ENCODE measurements at places on chromosomes 12 and 14.

- no peak for DNase-seq
These were observed 4.4 kb upstream of the TINF2 start for GRCh38 chr14:24246765-24247212.

DNA sequence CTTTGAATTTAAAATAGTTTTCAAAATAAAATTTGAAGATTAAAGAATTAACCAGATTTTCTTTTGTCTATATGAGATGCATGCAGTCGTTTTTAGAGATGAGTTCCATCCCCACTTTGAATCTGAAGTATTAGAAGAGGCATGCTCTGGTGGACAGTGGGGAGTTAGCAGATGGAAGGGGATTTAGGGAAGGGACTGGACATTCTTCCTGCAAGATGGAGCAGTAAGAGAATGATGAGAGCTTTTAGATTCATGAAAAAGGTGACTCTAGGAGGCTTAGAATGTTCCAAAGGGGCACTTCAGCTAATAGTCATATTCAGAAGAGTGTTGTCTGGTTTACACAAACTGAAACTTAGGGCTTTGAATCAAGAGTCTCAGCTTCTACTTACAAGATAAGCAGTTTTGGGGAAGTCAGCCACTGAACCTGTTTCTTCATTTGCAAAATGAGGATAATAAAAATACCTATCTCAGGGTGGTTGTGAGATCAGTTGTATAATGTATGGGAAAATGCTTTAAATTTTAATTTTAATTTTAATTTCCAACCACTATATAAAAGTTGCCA lies 3.7 kb downstream of the ZBTB1 start:
- no peak for DNase-seq

- DNase-seq, result no peak
These were observed 274.1 kb downstream of the ADAMTS20 start for GRCh38 chr12:43277651-43278540.

- DNase-seq, result peak; percentile 62
These were observed at the start of gene LRP10 for GRCh38 chr14:22871224-22872032. LRP10 (plus strand) TSS chr14:22871740; CDS start chr14:22872304, 564 bp downstream.

- no peak for DNase-seq
These were observed 67.3 kb upstream of the TMCC3 start for GRCh38 chr12:94717656-94718055.

GRCh38 chr12:14059548-14059947 lies 78.1 kb upstream of the GRIN2B start:
- DNase-seq, result no peak

- no peak for DNase-seq
These were observed 120.1 kb downstream of the ASCL4 start for GRCh38 chr12:107894589-107894988.

- DNase-seq, result no peak
These were observed 157.7 kb downstream of the TTC7B start for GRCh38 chr14:90658541-90658967.

DNA sequence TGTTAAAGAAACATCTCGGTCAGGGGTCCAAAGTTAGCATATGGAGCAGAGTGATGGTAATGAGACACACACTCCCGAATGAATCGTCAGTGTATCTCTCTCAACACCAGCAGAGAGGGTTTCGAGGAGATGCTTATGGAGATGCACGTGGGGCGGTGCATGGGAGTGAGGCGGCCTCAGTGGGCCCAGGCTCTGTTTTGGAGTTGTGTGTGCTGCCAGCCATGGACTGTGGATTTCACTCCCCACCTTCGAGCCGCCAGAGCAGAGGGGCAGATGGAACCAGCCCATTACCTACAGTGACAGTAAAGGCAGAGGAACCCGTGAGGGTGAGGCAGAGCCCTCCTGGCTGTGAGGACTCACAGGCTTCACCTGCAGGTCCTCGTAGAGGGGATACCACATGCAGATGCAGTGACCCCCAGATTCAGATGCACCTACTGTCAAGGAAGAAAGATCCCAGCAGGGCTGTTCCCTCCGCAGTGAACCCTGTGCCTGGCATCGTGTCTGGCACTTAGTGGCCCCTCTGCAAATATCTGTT lies 68.2 kb downstream of the WDR20 start:
- DNase-seq, result no peak

- no peak for DNase-seq
These were observed 6.4 kb upstream of the CLEC6A start for GRCh38 chr12:8449355-8449859.

GRCh38 chr12:119156401-119157044 lies 22.2 kb upstream of the HSPB8 start:
- no peak for DNase-seq

DNA sequence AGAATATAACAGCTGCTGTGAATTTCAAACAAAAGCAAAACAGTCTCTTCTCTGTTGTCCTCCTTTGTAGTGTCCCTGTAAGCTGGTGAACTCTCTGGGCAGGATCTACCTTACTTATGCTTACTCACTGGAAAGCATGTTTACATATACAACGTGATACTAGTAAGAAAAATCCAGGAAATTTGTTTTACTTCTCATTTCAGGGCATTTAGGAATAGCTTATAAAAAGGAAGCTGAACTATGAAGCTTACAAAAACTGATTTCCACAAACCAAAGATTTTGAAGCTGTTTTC lies 311.0 kb downstream of the NOVA1 start:
- no peak for DNase-seq

DNA sequence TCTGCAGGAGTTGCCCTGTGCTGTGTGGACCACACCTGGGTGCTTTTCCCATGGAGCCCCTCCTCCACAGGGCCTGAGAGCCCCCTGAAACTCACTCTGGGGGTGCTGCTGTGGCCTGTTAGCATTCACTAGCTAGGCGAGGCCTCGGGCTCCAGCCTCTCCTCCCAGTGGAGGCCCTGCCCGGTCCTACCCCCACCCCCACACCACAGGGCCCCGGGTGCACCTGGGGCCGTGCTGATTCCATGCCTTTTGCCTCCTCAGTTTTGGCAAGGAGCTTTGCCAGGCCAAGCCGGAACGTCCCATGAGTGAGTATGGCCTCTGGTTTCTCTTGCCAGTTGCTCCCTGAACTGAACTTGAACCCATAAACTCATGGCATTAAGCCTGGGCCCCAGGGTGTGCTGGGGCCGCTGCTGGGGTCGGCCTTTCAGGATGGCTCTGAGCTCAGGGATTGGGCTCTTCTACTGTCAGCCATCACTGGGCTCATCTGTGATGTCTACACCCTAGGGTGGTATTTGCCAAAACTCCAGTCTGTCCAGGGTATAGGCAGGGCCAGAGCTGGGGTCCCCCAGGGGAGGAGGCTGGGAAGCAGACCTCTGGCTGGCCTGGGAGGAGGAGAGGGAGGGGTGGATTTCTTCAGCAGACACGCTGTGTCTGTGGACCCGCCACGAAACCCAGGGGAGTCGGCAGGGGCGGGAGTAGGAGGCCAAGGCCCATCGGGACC lies 58.7 kb upstream of the TSPAN9 start:
- no peak for DNase-seq

DNA sequence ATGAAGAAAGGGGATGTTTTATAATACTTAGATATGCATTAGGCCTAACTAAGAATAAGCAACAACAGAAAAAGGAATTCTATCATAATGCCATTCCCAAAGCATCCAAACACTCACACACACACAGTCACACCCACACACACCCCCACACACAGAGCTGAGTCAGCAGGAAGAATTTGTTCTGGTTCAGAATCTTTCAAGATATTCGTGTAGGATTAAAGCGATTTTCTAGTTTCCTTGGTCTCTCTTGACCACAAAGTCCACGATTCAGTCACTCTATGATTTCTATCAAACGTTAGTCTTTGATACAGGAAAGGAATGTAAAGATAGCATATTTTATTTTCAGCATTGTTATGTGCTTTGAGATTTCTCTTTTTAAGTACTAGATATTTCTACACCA lies 382.6 kb upstream of the DCN start:
- DNase-seq, result peak; percentile 17

- no peak for DNase-seq
These were observed 100.6 kb downstream of the TNFAIP2 start for GRCh38 chr14:103223818-103224352.

- DNase-seq, result no peak
These were observed 23.0 kb downstream of the ZNF410 start for GRCh38 chr14:73909681-73910080.

- no peak for DNase-seq
These were observed 27.8 kb downstream of the HIP1R start for GRCh38 chr12:122862872-122863701.

Data from stimulated activated CD4-positive, alpha-beta T cell treated with anti-CD3 and anti-CD28 coated beads, Interleukin-15, amount 100 ng/mL, for 1 hour (primary cell).